ENCODE measurements at places on chromosomes 12 and 14.

DNA sequence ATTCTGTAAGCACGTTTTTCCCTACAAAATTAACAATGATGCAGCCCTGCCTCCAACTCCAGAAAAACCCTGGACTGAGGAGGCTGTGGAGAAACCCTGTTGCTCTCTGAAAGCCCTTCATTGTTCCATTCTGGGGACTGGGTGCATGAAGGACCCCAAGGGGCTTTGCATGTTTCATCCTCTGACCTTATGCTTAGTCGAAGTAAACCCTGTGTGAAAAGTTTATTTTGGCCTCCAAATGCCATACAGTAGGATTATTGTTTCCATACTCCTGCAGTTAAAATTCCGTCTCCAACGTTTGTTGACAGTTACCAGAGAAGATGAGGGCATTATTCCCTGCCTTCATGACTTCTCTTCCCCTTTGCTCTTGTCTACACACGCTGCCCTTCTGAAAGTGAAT is 46.0 kb downstream of the CKB start:
- no peak for DNase-seq

- DNase-seq, result no peak
Observed at GRCh38 chr12:46983393-46983793, 96.0 kb upstream of the PCED1B start.

GRCh38 chr12:105352940-105353635 is 22.6 kb downstream of the C12orf75 start:
- DNase-seq, result no peak

DNA sequence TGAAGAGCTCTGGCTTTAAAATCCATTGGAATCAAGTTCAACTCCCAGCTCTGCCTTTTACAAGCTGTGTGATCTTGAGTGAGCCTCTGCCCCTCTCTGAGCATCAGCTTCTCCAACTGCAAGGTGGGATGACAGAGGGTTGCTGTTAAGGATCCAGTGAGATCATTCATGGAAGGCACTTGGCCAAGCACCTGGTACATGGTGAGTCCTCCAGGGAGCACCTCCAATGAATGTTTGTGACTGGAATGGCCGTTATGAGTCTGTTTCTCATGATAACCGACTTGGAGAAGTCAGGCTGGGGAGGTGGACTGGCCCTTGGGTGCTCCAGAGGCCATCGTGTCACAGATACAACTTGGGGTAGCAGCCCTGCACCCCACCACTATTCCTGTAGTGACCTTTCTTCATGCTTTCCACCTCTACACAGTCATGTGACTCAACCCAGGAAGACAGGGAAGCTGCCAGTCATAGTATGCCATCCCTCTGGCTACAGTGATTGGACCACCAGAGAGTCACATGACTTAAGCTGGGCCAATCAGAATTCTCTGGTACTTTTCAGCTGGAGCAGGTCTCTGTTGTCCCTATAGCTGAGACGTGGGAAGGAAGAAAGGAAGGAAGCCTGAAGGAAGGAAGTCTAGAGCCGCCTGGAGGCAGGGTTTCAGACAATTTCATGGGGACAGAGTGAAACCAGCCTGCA is 146.5 kb upstream of the MYL2 start:
- DNase-seq, result peak; percentile 9

GRCh38 chr12:54981796-54982195 is 2.8 kb downstream of the TESPA1 start:
- no peak for DNase-seq

DNA sequence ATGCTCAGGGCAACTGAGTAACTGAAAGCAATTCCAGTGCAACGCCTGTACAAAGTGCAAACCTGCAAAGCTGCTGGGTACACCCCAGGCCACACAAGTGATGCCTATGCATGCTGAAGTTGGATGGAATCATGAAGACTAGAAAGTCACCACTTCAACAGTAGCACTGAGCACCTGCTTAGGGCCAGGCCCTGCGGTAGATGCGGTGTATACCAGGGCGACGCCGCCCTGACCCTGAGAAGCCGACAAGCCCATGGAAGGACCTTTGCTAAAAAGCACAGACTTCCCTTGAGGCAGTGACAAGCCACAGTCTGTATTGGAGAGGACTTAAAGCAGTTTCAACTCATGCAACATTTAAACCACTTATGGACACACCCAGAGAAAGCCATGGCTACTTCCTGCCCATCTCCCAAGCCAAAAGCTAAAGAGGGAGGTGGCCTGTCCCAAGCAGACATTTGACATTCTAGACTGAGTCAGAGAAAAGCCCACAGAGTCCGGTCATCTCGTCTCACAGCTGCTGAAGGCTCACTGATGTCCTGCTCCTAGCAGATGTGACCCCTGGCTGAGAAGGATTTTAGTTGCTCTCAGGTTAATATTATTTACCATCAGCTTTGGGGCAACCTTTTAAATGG is 843.9 kb upstream of the TMEM132C start:
- DNase-seq, result no peak

- DNase-seq, result peak; percentile 63
Observed at GRCh38 chr12:60035835-60036234, 440.0 kb downstream of the SLC16A7 start.

GRCh38 chr12:24754690-24755638 is 193.9 kb downstream of the BCAT1 start:
- peak; percentile 90 for DNase-seq

- no peak for DNase-seq
Observed at GRCh38 chr12:121059031-121059898, 20.2 kb upstream of the OASL start.

DNA sequence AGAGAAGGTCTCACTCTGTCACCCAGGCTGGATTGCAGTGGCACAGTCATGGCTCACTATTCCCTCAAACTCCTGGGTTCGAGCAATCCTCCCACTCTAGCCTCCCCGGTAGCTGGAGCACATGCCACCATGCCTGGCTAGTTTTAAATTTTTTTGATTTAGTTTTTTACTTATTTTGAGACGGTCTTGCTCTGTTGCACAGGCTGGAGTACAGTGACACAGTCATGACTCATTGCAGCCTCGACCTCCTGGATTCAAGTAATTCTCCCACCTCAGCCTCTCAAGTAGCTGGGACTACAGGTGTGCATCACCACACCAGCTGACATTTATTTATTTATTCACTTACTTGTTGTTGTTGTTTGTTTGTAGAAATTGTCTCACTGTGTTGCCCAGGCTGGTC is 22.2 kb upstream of the DIP2B start:
- no peak for DNase-seq

- peak; percentile 24 for DNase-seq
Observed at GRCh38 chr14:36068777-36069534, 107.6 kb downstream of the PTCSC3 start.

GRCh38 chr14:34981743-34982420 is 910 bp upstream of the SRP54 start:
- no peak for DNase-seq

DNA sequence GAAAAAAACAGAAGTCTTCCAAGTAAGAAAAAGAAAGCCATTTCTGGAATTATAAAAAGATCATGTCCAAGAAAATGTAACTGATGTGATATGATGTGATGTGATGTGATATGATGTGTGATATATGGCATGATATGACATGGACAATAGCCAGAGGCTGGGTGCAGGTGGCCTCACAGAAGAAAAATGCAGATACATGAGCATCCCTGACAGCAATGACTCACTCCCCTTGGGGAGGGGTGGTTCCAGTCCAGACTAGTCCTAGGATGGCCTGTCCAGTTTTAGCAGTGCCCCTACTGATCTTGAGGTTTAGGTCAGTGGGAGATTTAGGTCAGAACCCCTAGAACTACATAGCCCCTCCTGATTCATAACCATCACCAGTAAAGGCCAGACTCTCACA is 3.5 kb upstream of the RHOJ start:
- DNase-seq, result peak; percentile 48

GRCh38 chr14:105299654-105300541 is 903 bp downstream of the BRF1 start:
- DNase-seq, result peak; percentile 30

DNA sequence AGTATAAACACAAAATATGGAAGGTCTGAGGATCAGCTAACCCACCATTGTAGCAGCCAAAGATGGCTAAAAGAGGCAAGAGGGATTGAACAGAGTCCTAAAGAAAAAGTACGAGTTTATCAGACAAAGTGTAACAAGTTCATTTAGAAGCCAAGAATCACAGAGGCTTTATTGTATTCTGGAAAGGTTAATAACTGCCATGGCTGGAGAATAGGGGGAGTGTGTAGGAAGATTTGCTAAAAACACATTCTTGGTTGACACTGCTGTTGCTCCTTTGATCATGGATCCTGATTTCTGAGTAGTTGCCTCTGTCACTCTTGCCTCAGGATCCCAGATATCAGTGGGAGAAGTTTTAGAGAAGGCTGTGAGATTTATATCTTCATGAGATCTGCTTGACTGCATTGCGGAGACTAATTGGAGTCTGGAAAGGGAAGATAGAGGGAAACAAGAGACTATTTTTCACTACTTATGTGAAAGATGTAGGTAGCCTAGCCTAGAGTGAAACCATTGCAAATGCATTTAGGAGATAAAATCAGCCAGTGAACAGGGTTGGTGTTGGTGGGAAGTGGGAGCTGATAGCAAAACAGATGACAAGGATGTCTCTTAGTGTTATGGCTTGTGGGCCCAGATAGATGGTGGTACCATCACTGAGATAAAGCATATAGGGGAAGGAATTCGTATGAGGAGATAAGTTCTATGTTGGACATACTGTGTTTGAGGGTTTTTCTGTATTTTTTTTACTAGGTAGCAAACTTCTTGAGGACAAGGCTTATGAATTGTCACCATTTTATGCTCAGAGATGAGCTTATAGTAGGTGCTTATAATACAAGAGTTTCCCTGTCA is 402.9 kb upstream of the PDE3A start:
- no peak for DNase-seq

DNA sequence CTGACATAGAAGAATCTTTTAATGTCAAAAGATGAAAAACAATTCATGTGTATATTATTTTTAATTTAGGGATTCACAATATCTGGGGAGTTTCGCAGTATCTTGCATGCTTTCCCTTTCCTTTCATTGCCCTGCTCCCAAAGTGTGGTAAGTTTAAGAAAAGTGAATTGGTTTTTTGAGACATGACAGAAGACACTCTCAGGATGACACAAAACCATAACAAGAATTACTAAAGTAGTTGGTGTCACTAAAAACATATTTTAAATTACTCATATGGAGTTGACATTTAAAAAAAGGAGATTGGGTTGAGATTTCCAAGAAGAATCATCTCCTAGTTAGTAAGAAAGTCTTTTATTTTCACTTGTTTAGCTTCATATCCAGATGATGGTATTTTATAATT is 5.1 kb upstream of the PCNX1 start:
- DNase-seq, result no peak

GRCh38 chr12:51926718-51927117 is 19.4 kb downstream of the ACVRL1 start:
- DNase-seq, result no peak

DNA sequence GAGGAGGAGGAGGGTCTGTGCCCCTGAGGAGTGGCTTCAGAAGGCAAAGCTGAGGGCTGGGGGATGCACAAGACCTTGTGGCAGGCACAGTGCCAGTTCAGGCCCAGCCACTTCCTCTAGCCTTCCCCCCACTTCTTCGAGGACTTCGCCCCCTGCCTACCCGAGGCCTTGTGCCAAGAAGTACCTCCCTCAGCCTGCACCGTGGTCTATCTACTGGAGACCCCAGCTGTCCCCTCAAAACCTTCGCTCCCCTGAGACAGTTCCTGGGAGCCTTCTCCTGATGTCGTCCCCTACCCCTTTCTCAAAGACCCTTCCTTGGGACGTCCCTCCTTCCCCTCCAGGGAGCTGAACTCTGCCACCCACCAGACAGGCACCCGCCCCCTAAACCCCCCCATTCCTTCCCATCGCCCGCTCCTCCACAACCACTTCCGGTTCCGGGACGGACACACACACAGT is 604 bp downstream of the ZNF384 start:
- DNase-seq, result no peak

GRCh38 chr12:123671876-123672275 is 963 bp downstream of the TCTN2 start:
- no peak for DNase-seq

- DNase-seq, result no peak
Observed at GRCh38 chr14:97798176-97798575, 1001.0 kb downstream of the VRK1 start.

GRCh38 chr12:74985293-74985985 is 224.2 kb downstream of the KCNC2 start:
- DNase-seq, result no peak

DNA sequence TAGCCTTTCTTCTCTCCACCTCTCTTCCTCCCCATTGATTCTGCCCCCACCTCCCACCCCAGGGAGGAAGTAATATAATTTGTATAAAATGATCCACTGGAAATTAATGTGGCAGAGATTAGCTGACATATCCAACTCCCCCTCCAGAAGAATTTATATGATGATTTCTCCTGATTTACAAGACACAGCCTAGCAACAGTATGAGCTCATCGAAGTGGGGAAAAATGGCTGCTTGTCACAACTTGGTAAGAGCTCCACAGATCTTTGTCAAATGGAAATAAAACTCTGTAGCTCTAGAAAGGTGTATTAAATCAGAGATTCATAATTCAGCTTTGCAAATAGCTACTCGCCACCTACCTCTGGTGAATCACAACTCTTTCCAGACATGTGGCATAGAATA is 195.7 kb downstream of the NOVA1 start:
- no peak for DNase-seq

DNA sequence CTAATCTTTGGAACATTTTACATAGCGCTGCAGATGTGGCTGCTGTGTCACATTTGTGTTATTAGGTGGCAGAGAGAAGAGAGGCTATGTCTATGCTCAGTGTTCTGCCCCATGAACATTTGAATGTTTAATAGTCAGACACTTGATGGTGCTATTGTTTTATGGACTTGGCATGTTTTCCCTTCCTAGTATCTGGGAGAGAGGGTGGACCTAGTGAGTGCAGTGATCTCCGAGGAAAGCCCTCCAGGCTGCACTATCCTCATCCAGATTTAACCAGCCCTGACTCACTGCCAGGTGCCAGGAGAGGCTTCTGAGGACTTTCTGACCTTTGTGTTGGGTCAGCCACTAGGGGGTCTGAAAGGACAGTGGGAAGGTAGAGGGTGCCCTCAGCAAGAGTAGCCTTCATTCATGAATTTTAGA is 24.3 kb downstream of the ZFC3H1 start:
- DNase-seq, result peak; percentile 13

DNA sequence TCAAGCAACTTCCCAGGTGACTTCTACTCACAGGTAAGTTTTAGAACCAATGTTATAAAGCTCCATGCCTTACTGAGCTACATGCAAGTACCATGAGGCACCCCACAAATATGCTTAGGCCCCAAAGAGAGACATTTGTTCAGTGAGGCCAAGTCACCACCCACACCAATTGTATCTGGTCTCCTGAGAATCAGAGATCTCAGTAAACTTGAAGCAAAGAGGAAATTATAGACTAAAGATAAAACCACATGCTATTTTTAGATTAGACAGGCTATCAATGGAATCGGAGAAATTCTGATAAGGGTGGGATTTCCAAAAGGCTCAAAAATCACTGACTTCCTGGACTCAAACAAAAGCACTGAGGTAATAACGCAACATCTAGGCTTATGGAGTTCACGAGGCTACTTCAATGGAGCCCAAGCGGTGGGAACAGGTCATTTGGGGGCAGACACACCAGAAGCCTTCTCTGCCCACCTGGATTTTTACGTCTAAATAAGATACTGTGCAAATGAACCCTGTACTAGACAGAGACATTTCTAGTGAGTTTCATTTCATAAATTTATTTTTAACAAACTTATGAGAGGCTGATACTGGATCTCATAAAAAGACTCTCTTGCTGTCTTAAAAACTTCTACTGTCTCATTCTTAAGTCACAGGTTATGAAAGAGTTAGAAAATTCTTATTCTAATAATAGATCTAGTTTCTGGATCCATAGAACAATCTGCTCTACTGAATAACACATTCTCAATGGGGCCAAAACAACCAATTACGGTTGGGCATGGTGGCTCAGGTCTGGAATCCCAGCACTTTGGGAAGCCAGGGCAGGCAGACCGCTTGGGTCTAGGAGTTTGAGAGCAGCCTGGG is 7.7 kb downstream of the SLC15A4 start:
- no peak for DNase-seq

All from EL (cell line).